ENCODE measurements at places on chromosomes 1 and 21. TPM values are rescaled to one million over a fixed set of nuclear protein-coding genes. Genes with fewer than 3 reads are reported as not detected.

Gene MSH4
- 0.16 TPM for total RNA-seq

Gene CNIH3
- total RNA-seq, result 72.4 TPM

Gene ESPN
- not detected for total RNA-seq

Gene TMEM125
- not detected for total RNA-seq

Gene F13B
- not detected for total RNA-seq

Gene NCMAP
- not detected for total RNA-seq

Gene INKA2
- 0.27 TPM for total RNA-seq

Gene SPRR4
- not detected for total RNA-seq

Gene COL8A2
- 11.0 TPM for total RNA-seq

Gene TTC24
- not detected for total RNA-seq

Gene QSOX1
- total RNA-seq, result 261 TPM

Gene RNPC3
- 31.5 TPM for total RNA-seq

Gene RBP7
- total RNA-seq, result not detected

Gene PAQR6
- total RNA-seq, result not detected

Gene DDI2
- total RNA-seq, result 26.0 TPM

Gene PTPRC
- not detected for total RNA-seq

Gene SIK1
- 4.4 TPM for total RNA-seq

Gene KCNC4
- total RNA-seq, result 6.8 TPM

Gene C1orf232
- not detected for total RNA-seq

Gene CLEC20A
- not detected for total RNA-seq

Gene SPAG17
- total RNA-seq, result 0.09 TPM

Gene NPPB
- not detected for total RNA-seq

Gene TEX38
- total RNA-seq, result not detected

Gene UBAP2L
- 115 TPM for total RNA-seq

All from fibroblast of the aortic adventitia (primary cell).